Left renal cortex interstitium (tissue), 4 donors: ENCODE measurements at places on chromosomes 7 and 10.

DNA sequence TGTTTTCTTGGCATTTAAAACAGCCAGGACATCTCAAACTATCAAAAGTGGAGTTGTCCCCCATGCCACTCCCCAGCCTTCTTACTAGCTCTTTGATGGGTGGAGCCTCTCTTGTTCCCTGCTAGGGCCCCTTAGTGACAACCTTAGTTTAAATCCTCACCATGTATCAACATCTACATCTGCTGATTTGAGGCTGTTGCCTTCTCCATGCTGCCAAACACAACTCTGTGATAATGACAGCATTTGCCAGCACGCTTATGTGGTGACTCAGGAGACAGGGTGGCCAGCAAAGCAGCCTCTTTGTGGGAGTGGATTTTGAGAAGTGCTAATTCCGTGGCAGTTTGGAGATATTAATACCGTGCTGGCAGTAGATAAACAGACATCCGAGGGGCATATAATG is 145.4 kb downstream of the LRRC4 start:
- DNase-seq = no peak

GRCh38 chr10:124325998-124326636 is 92.6 kb downstream of the OAT start:
- no peak for DNase-seq

GRCh38 chr10:2744547-2745200 is 322.7 kb upstream of the PFKP start:
- peak; percentile 47 for DNase-seq

DNA sequence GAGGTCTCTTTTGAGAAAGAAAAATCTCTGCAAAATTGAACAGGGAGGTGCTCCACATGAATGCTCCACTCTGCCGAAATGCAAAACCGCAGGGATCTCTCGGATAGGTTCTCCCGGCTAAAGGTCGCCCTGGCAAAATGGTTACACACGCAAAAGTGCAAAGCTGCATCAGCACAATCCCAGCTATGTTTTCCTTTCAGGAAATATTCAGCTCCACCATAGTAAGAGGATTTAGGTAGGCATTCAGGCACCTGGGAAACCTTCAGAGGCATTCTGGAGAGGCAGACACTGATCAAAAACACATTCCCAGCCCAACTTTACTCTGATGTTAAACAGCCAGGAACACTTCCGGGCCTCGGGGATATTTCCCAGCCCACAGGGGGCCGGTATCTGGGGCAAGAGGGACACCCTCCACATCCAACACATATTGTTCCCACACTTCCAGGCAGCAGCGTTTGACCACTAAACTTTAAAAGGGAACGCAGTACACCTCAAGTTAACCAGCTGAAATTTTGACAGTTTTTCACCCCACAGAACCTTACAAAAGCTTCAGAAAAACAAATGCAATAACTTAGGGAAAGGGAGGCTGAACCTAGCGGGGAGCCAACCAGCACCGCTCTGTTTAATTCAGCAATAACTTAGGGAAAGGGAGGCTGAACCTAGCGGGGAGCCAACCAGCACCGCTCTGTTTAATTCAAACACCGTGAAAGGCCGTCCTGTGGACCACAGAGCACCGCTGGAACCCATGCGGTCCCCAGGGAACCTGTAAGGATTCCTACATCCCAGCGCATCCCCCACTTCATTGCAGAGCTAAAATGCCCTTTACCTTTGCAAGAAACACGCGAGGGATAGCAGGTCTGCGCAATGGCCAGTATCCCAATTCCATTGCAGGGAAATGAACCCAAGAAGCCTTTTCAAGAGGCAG is 45.9 kb downstream of the TNS3 start:
- no peak for DNase-seq

- DNase-seq = no peak
Measured at GRCh38 chr7:5580714-5581395, 157.2 kb upstream of the TNRC18 start.

DNA sequence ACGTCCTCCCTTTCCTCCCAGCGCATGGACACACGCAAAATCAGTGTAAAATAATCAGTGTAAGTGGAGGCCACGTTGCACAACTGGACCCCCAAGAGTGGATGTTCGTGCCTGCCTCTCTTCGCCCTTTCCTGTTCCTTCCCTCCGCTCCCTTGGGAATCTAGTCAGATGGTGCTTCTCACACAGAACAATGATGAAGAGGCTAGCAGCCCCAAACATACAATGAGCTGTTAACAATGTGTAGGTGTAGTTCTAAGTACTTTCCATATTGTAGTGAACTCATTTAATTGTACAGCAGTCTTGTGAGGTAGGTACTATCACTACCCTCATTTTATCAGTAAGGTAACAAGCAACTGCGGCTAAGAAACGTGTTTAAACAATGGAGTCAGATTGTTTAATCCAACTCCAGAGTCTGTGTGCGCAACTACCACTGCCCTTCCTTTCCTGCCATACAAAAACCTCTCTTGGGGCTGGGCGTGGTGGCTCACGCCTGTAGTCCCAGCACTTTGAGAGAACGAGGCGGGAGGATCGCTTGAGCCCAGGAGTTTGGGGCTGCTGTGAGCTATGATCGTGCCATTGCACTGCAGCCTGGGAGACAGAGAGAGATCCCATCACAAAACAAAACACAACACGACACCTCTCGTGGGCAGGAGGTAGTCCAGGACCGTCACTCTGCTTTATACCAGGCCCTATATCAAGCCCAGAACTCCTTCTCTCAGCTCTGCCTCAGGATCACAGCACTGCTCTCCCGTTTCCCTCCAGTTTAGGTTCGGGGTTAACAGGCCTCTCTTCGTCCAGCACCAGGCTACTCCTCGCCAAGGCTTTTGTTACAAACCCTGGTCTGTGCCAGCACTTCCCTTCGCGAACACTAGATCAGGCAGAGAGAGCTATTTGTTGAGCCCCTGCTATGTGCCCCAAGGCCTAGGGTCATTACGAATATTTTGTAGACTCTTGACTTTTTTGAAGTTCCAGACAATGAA is 1.1 kb downstream of the FKBP9 start:
- DNase-seq = no peak

GRCh38 chr10:88964869-88965415 is 12.4 kb upstream of the ACTA2 start:
- DNase-seq = no peak

- DNase-seq = no peak
Measured at GRCh38 chr10:317926-318325, 182.7 kb downstream of the ZMYND11 start.

- no peak for DNase-seq
Measured at GRCh38 chr10:114042895-114043531, 653 bp upstream of the ADRB1 start.

DNA sequence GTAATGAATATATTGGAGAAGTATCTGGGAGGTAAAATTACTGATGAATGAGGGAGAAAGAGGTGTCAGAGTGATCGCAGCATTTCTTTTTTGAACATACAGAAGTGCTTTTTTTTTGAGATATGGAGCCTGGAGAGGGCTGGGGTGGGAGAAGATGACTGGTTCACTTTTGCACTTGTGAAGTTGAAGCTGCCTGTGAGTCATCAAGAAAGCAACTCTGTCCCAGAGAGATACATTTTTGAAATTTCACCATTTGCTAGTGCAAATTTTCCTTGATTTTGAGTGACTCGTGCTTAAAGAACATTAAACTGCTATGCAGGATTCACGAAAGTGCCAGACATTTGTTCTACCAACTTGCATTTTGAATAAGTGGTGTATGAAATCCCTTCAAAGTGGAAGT is 81.8 kb downstream of the ADRA2A start:
- no peak for DNase-seq

- no peak for DNase-seq
Measured at GRCh38 chr10:14911801-14912200, 33.1 kb downstream of the SUV39H2 start.

DNA sequence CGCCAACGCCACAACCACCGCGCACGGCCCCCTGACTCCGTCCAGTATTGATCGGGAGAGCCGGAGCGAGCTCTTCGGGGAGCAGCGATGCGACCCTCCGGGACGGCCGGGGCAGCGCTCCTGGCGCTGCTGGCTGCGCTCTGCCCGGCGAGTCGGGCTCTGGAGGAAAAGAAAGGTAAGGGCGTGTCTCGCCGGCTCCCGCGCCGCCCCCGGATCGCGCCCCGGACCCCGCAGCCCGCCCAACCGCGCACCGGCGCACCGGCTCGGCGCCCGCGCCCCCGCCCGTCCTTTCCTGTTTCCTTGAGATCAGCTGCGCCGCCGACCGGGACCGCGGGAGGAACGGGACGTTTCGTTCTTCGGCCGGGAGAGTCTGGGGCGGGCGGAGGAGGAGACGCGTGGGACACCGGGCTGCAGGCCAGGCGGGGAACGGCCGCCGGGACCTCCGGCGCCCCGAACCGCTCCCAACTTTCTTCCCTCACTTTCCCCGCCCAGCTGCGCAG is 424 bp downstream of the EGFR start:
- DNase-seq = no peak

GRCh38 chr7:47142867-47143175 is 439.1 kb downstream of the TNS3 start:
- DNase-seq = no peak
